Stimulated activated CD4-positive, alpha-beta T cell treated with anti-CD3 and anti-CD28 coated beads, TNF-alpha, amount 100 ng/mL, for 24 hours (primary cell): ENCODE measurements at places on chromosomes 1 and 21.

DNA sequence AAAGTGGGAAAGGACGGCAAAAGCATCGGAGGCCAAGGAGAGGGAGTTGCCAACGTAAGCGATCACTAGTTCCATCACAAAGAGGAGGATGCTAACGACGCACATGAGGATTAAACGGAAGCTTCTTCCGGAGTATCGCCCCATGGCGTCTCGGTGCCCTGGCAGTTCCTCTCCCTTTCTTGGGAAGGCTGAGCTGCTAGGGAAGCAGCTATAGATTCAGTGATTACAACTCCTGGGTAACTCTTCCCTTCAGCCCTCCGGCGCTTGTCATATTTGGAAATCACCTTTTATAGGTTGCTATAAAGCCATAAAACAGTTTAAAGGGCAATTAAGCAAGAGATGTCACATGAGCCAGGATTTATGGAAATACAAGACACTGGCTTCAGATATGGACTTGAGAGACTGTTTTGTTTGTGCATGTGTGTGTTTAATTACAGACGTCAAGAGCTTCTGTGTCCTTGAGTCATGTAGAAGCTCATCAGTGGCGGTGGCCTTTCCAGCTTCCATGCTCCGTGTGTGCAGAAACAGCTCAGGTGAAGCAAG, 30.6 kb upstream of the SLC30A10 start:
- DNase-seq, result no peak

DNA sequence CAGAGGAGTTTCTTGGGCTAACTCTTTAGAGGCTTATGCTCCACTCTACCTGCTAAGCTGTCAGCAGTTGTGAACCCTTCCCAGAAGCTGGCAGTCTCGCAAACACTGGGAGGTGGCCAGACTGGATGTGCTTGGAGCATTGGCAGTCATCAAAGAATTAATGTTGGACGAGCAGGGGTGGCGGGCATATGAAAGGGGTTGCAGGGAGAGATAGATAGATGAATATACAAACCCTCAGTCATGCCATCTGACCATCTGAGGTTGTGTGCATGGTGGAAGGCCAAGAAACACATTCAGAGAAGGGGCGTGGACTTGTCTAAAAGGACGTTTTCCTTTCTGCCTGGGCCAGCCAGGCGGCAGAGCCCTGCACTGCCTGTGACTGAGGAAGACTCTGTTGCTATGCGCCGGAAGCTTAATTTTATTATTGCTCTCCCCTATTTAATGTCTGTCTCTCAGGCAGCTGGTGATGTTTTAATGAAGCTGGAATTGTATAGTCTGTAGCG, 164.4 kb downstream of the PBX1 start:
- no peak for DNase-seq

- no peak for DNase-seq
These were observed 81.0 kb upstream of the PLD5 start for GRCh38 chr1:242605521-242605920.

DNA sequence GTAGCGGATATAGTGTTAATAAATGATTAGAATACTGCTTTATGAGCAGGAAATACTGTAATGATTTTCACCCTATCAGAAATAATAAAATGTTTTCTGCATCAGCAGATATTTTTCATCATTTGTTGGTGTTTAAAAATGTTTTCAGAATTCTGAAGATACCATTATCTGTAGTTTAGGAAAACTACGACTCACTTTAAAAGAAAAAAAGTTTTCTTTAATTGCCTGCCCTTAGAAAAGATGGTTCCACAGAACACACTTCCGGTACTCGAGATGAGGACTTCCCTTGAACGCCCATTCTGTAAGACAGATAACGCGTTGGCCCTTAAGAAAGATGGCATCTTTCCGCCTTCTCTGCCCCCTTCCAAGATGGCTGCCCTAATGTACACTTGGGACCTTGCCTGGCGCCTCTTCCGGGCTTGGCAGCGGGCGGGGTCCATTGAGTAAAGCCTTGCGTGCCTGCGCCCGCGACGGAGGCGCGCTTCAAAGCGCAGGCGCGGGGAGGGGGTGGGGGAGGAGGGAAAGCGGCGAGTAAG, at the start of gene SZRD1:
SZRD1 (plus strand) TSS at position 521 of the 536 bp plus-strand sequence. CDS start 16 bp downstream, outside the sequence.
- DNase-seq, result peak; percentile 94

GRCh38 chr1:109959632-109959973, 25.0 kb upstream of the AHCYL1 start:
- DNase-seq, result no peak
